ENCODE measurements at places on chromosomes 2 and 18.

- no peak for DNase-seq
These were observed 16.9 kb upstream of the CD28 start for GRCh38 chr2:203689426-203690116.

- no peak for DNase-seq
These were observed 44.0 kb downstream of the CPO start for GRCh38 chr2:206983161-206983859.

DNA sequence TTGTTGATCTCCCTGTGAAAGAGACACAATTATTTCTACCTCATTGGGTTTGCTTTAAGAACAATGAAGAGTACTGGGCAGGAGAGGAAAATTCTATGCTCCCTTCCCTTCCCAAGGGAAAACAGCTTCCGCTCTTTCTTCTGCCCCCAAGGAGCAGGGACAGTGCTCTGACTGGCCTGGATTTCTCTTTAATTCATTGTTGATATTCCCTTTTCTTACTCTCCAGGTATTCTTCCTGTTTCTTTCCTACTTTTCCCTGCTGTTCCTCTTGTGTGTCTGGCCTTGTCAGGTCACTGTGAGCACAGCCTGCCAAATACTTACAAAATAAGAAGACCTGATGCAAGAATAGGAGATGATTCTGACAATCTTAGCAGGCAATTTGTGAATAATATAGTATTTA, 49.6 kb upstream of the SPAG16 start:
- no peak for DNase-seq

GRCh38 chr2:18500333-18500732, 60.1 kb downstream of the RDH14 start:
- DNase-seq = peak; percentile 81

DNA sequence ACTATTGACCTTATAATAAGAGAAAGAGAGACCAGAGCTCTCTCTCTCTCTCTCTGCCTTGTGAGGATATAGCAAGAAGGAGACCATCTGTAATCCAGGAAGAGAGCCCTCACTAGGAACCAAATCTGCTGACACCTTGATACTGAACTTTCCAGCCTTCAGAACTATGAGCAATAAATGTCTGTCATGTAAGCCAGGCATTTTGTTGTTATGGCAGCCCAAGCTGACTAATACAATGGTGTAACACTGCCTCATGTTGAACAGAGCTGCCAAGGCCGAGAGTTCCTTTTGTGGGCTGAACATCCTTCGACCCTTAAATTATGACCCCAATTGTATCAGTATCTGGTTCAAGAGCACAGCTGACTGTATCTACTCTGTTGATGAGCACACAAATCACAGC, 108.0 kb downstream of the LRRC30 start:
- DNase-seq = no peak

GRCh38 chr2:15311201-15311907, 249.8 kb downstream of the NBAS start:
- peak; percentile 51 for DNase-seq

All from OCI-M1 (cell line).